ENCODE measurements at places on chromosomes 2 and 18. TPM values are rescaled to one million over a fixed set of nuclear protein-coding genes. Genes with fewer than 3 reads are reported as not detected.

- DNase-seq: no peak
Observed at GRCh38 chr18:74171910-74172606, 23.7 kb downstream of the TIMM21 start.

DNA sequence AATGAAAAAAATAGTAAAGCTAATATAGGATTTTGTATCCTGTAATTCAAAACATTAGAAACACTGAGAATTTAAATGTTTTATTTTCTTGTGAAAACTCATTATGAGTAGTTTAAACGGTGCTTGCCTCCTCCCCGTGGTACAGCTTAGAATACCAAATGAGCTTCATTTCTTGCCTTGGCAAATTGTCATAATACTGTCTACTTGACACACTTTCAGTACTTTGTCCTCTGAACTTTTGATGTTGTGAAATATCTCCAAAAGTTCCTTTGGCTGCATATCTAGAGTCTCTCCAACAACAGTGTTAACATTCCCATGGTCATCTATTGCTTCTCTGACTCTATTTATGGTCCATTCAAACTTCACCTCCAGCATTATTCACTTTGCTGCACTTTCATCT lies 61.9 kb upstream of the EPB41L5 start:
- no peak for DNase-seq

GRCh38 chr2:240921311-240921994 lies 15.3 kb downstream of the CROCC2 start:
- DNase-seq: peak; percentile 37

Gene DCDC2C
- 6.6 TPM for total RNA-seq

Gene SCN7A
- 3.0 TPM for total RNA-seq

Measured in thoracic aorta (tissue), 2 donors.